ENCODE measurements at places on chromosomes 13 and 19.
A peak's percentile ranks its signal among the peaks of the same experiment; 100 is the strongest.

GRCh38 chr13:26412936-26413716, 144.4 kb upstream of the WASF3 start:
- no peak for DNase-seq

DNA sequence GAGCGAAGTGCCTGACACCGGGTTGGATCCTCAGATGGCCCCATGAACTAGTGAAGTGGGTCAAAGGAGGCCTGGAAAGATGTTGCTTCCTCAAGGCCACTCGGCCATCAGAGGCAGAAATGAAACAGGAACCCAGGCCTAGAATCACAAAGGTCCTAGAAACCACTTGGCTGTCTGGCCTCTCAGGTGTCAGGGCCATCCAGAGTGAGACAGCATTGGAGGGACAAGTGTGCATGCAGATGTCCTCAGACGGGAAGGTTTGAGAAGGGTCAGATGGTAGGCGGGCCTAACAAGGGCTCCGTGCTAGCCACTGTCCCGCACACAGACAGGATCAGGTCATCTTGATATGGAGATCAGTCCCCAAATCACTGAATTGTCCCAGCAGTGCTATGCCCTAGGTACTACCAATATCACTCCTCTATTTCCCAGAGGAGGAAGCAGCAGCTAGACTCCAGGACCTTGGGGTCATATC, 14.3 kb downstream of the CCDC97 start:
- no peak for DNase-seq

GRCh38 chr19:45152504-45153338, 8.1 kb downstream of the NKPD1 start:
- DNase-seq = no peak

DNA sequence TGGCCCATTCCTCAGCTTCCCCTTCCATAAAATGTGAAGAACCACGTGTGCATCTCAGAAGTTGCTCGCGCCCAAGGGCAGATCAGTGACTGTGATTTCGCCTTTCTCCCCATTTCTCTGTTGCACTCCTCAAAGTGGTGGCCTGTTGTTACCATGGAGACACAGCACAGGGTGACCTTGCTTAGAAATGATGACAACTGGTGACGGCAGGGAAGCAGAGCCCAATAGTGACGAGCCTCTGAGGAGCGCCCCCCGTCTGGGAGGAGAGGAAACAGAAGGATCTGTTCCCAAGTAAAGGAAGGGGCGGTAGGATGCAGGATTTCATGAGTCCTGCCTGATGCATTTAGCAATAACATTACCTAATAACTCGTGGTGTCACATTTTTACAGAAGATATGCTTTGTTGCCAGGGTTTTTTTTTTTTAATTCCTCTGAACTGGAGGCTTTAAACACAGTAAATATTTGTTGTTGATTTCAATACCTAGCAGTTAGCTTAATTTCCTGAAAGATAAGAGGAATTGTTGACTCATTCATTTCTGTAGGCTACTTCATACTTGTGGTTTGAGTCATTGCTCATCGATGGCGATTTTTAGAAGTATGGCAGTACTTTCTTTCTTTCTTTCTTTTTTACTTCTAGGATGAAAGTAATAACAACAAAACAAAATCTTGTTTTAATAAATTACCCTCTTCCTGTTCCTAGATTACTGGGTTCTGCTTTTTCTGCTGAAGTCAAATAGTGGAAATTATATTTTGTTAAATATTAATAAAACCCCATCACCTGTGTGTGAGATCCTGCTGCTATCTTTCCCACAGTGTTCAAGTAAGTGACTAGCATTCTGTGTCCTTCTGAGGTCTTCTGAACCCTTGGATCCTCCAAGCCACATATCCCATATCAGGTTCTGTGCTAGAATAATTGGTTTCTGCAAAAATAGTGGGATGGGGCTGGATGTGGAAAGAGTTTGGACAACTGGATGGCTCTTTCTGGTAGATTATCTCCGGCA, 36.0 kb downstream of the MBNL2 start:
- no peak for DNase-seq

DNA sequence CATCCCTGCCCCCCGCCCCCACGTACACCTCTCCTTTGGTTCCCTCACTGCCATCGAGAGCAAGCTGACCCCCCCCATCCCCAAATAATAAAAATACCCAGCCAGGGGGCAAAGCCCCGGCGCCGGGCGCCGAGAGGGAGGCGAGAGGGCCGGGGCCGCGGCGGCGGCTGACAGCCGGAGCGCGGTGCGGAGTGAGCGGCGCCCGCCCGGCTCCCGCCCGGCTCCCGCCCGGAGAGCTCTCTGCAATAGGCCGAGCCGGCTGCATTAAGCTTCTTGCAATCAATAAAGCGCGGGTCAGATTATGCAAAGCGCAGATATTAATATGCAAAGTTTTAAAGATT, 40.9 kb downstream of the DEDD2 start:
- no peak for DNase-seq

- no peak for DNase-seq
Measured at GRCh38 chr19:11338121-11338520, 1.3 kb downstream of the RAB3D start.

DNA sequence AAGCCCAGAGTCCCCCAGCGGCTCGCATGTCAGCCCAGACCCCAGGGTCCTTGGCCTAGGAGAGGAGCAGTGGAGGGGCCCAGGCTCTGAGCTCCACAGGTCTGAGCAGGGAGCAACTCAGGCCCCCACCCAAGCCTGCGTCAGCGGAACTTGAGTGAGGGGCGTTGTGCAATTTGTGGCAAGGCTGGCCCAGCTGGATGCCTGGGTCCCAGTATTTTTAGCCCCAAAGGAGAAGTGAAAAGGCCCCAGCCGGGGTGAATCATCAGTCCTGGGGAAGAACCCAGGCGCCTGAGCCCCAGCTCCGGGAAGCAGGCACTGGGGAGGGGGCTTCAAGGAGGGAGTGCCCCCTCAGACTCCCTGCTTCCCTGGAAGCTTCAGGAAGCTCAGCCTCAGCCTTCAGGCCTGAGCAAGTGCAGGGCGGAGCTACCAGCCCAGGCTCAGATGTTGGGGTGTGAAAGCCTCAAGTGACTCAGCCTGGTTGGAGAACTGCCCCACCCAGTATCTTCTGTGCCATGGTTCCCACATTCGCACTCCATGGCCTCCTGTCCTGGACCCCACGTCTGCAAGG, 7.2 kb downstream of the MED29 start:
- no peak for DNase-seq

DNA sequence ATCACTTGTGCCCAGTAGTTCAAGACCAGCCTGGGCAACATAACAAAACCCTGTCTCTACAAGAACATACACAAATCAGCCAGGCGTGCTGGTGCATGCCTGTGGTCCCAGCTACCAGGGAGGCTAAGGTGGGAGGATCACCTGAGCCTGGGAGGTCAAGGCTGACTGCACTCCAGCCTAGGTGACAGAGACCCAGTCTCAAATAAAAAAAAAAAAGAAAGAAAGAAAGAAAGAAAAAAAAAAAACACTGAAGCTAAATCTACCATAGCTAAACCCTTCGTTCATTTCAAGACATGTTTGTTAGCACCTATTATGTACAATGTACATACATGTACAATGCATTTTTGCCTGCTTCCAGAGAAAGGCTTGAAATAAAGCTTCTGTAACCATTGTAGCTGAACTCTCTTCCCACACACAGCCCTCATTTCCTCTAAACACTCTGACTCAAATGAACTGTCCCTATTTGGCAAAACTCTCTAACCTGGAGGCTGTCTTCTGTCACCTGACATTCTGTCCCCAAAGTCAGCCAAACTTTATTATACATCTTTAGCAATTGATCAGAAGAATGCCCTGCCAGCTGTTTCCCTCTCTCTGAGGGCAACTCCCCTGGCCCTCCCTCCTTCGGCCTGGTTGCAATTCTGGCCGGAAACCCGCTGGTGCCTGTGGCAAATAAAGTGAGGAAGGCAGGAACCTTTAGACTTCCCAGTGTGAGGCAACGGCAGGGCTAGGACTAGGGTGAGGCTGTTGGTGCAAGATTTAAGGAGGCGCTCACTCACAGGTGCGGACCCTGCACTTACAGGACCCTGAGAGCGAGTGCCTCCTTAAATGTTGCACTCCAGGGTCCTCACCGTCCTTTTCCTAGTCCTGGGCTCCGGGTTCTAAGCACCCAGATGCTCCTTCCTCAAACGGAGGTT, 1.8 kb downstream of the ETHE1 start:
- no peak for DNase-seq

DNA sequence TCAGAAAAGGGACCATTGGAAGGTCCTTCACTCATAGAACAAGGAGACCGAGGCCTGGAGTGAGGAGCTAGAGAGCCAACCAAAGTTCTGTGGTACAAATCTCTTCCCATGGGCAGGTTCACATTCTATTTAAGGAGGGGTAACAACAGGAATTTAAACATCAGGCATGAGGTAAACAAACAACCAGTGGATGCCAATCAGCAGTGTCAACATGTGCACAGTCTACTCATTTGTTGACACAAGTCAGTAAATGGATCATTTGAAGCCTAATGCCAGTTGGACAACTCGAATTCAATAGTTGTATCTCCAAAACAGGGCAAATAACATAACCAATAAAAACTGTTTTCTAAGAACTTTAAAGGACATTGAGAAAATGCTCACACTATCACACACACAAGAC, 6.3 kb upstream of the DOCK9 start:
- no peak for DNase-seq

GRCh38 chr19:2170987-2171348, 7.2 kb downstream of the DOT1L start:
- no peak for DNase-seq

- DNase-seq = no peak
Measured at GRCh38 chr13:99733346-99733745, 232.1 kb downstream of the TM9SF2 start.

- no peak for DNase-seq
Measured at GRCh38 chr13:50521006-50521830, 322.3 kb downstream of the DLEU7 start.

DNA sequence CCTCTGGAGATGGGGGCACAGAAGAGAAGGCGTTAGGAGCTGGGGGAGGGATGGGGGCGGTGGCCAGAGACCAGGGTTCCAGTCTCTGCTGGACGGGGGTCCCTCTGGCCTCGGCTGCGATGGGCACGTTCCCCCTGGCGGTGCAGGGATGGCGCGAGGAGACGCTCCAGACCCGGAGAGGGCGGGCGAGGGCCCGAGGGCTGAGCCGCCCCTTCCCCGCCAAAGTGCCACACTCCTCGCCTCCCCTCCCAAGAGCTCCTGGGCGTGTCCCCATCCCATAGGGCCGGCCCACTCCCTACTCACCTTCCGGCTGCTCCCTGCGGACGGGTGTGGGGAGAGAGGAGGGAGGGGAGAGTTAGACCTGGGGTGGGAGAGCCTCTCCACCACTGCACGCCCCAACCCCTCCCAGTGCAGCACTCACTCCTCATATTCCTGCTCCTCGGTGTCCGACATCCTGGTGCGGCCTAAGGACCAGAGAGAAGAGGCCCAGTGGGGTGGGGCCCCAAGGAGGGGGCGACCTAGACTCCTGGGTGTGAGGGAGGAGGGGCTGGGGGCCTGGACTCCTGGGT, 2.2 kb downstream of the TNNT1 start:
- no peak for DNase-seq

GRCh38 chr19:4636151-4636717, 3.1 kb upstream of the TNFAIP8L1 start:
- DNase-seq = peak; percentile 32

DNA sequence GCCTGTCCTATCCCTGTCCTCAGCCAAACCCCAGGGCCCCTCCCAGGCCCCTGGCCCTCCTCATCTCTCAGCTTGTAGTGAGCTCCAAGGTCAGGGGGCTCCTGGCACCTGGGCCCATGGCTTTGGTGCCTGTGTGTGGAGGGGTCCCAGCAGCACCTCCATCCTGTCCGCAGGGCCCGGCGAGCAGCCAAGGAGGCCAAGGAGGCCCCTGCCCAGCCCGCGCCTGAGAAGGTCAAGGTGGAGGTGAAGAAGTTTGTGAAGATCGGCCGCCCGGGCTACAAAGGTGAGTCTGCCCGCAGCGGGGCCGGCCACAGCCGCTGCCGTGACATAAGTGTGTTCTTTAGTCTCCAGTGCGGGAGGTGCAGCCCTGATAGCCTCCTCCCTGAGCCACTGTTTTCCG, 3.9 kb upstream of the AMH start:
- no peak for DNase-seq

DNA sequence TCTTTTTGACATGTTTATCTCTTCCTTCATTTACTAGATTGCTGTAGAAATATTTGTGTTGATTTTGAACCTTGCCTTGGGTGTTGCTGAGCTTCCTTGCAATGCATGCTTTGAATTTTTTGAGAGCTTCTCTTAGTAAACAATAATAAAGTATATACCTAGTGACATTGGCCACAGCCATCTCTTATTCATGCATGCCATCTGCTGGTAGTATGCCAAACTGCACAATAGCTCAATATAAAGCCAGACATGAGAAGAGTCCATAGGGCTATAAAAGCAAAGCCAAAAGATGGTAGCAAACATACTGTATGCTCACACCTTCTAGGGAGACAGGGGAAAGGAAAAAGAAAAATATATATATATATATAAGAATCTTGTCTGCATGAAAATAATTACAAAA, 18.9 kb upstream of the ZSCAN5A start:
- peak; percentile 3 for DNase-seq

- DNase-seq = no peak
Measured at GRCh38 chr13:46531953-46532352, 21.0 kb upstream of the LRCH1 start.

GRCh38 chr13:97219226-97219625, 2.9 kb upstream of the MBNL2 start:
- no peak for DNase-seq

DNA sequence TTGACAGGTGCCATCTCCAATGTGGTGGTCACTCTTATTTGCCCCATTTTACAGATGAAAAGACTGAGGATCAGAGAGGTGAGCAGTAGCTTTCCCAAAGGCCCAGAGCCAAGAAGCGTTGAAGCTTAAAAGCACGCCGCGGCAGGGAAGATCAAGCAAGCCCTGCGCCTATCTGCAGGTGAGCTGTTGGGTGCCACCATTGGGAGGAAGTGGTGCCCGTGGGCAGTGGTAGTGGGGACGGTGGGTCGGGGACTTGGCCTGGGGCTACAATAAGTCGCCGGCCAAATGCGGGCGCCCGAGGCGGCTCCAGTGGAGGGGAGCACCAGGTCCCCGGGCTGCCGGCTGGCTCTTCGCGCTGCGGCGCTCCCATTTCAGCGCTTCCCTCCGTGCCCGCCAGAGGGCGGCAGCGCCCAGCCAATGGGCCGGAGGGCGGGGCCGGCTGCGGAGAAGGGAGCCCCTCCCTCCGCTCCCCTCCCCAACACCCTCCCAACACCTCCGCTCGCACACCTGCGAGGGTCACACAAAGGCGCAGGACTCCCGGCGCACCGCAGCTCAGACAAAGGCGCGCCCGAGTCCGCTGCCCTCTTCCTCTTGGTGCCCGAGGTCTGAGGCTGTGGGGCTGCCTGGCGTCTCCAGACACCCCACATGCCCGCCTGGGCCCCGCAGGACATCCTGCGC, 744 bp upstream of the POU2F2 start:
- DNase-seq = peak; percentile 61

DNA sequence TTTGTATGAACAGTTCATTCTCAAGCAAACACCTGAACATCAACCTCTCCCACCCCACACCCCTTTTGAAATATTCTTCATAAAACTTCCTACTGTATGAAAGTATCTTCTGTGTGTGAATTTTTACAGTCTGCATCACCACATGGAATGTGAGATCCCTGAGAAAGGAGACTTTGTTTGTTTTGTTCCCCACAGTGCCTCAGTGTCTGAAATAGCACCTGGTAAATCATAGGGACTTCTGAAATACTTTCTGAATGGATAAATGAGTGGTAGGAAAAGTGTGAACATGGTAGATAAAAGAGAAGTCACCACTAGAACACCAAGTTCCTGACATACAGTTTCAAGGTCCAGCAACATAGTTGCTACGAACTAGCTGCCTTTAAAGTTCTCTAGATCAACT, 1071.2 kb downstream of the EFNB2 start:
- no peak for DNase-seq

- no peak for DNase-seq
Measured at GRCh38 chr13:75399168-75399878, 82.6 kb downstream of the TBC1D4 start.

GRCh38 chr19:35337984-35338296, 9.0 kb downstream of the CD22 start:
- DNase-seq = no peak
